Choroid plexus epithelial cell (primary cell): ENCODE measurements at places on chromosomes 2 and 18.

DNA sequence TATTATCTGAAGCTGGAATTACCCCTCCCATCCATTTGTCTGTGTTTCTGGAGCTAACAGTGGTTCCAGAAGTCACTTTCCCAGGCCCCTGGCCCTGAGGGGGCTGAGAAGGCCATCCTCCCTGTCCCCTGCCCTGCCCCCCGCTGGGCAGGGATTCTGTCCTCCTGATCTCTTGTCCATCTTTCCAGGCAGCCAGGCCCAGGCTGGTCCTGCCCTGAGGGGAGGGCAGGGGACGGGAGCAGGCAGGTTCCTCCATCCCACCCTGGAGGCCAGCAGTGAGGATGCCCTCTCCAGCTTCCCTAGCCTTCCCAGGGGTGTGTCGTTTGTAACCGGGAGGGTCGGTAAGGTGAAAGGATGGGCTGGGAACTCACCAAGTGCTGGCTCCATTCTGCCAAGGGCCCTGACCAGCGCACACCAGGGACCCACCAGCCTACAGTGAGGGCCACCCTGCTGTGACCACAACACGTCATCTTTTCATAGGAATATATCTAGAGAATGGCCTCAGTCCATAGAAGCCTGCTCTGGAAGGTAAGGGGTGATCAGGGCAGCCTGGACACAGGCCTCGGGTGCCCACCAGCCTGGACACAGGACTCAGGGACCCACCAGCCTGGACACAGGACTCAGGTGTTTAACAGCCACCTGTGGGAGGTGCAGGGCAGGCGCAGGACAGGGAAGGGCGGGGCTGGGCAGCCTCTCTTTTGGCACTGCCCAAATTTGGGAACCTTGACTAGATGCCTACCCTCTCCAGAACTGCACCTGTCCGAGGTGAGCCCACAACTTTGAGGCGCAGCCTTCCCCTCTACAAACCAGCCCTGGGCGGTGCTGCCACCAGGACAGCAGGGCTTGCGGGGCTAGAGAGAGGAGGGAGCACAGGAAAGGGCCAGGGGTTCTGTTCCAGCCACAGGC, 35.8 kb upstream of the GPC1 start:
- no peak for DNase-seq

DNA sequence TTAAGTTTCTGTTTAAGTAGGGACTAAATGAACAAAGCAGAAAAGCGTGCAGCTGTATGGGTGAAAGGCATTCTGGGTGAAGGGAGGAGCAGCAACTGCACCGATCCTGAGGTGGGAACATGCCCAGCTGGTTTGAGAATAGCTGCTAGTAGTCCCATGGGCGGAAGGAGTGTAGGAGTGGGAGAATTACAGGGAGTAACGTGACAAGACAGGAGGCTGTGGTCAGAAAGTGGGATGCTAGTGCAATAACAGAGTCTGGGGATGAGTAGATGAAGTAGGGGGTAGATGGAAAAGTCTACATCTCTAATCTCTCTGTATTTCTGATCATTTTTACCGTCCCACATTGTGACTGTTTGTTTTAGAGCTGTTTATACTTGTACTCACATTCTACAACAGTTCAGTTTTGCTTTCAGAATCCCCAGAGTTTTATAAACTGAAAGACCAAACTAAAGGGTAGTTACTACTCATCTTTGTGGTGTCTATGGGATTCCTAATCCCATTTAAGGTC, 118.9 kb downstream of the LCLAT1 start:
- no peak for DNase-seq

- DNase-seq: no peak
Observed at GRCh38 chr2:112087346-112088020, 32.4 kb downstream of the TMEM87B start.

- DNase-seq: peak; percentile 77
Observed at GRCh38 chr18:69400253-69400975, at the start of gene DOK6. DOK6 (plus strand) TSS chr18:69400888.

GRCh38 chr2:169562519-169562918, 11.1 kb downstream of the FASTKD1 start:
- DNase-seq: no peak
